ENCODE measurements at places on chromosomes 2 and 18.
A peak's percentile ranks its signal among the peaks of the same experiment; 100 is the strongest.

DNA sequence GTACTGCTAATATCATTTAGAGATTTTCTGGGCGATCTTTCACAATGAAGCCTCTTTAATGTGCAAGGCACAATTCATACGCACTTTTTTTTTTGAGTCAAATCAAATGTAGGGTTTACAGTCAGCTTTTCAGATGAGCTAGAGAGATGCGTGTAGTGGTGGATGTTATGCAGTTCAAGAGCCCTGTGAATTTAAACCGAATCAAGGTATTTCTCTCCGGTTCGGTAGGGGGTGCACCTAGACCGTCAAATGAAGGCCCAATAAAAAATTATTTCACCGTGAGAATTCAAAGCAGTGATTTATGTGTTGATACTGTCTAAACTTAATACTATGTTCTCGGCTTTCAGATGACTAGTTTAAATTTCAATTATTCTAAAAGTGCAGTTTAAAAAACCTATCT is 1.1 kb downstream of the PTH2R start:
- DNase-seq = peak; percentile 75
- peaks cover 52% of the 10 kb centered on the region for H3K27me3 ChIP-seq
- no peak overlapping the region for H3K4me3 ChIP-seq
- no peak overlapping the region for H3K27ac ChIP-seq

- no peaks in the 10 kb centered on the region for H3K36me3 ChIP-seq
- H3K27me3 ChIP-seq = no peaks in the 10 kb centered on the region
- H3K4me3 ChIP-seq = no peak overlapping the region
- H3K4me1 ChIP-seq = no peaks in the 10 kb centered on the region
Observed at GRCh38 chr2:140580532-140581151, 1550.2 kb downstream of the LRP1B start.

DNA sequence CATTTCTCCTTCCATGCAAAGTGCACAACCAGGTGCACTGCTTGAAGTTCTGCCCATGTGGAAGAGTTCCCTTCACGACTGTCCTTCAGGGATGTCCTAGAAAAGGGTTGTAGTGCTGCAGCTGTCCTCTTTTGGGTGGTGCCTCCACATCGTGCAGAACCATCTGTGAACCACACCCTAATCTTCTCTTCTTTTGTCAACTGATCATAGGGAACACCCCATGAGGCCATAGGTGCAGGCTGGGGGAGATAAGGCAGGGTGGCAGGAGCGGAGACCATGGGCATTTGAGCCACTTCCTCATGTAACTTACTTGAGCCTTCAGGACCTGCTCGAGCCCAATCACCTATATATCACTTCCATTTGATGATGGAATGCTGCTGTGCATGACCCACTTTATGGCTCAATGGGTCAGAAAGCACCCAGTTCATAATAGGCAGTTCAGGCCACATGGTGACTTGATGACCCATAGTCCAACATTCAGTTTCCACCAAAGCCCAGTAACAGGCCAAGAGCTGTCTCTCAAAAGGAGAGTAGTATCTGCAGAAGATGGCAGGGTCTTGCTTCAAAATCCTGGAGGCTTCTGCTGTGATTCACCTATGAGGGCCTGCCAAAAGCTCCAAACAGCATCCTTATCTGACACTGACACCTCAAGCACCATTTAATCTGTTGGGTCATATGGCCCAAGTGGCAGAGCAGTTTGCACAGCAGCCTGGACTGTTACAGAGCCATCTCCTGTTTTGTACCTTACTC is 84.7 kb upstream of the CYRIA start:
- H3K36me3 ChIP-seq = no peaks in the 10 kb centered on the region
- H3K27me3 ChIP-seq = no peaks in the 10 kb centered on the region
- H3K4me3 ChIP-seq = no peak overlapping the region
- H3K4me1 ChIP-seq = peaks cover 4% of the 10 kb centered on the region

- peak; percentile 6 for DNase-seq
- H3K27ac ChIP-seq = no peak overlapping the region
- no peaks in the 10 kb centered on the region for H3K36me3 ChIP-seq
- H3K4me3 ChIP-seq = no peak overlapping the region
- no peaks in the 10 kb centered on the region for H3K4me1 ChIP-seq
Observed at GRCh38 chr2:125516496-125517109, 1139.4 kb upstream of the GYPC start.

GRCh38 chr2:114642166-114642770 is 199.8 kb downstream of the DPP10 start:
- H3K27me3 ChIP-seq = no peaks in the 10 kb centered on the region
- DNase-seq = no peak
- H3K27ac ChIP-seq = no peak overlapping the region
- H3K4me3 ChIP-seq = no peak overlapping the region

DNA sequence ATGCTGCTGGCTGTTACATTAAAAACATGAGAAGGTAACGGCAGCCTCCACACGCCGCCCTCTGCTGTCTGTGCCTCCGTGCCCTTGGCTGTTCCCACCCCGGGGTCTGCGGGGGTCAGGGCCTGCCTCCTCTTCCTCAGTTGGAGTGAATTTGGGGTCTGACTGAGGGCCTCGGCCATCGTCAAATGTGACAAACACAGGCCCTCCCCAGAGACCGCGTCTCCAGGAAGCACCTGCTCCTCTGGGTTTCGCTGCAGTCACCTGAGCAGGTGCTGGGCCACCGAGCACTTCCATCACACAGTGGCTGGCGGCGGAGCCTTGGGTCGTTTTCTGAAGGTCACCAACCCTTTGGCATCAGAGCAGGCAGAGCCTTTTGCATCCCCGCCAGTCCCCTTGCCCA is 70.9 kb downstream of the NFATC1 start:
- peaks cover 4% of the 10 kb centered on the region for H3K36me3 ChIP-seq
- H3K4me1 ChIP-seq = no peaks in the 10 kb centered on the region
- no peak overlapping the region for H3K4me3 ChIP-seq
- H3K27ac ChIP-seq = no peak overlapping the region
- DNase-seq = no peak

DNA sequence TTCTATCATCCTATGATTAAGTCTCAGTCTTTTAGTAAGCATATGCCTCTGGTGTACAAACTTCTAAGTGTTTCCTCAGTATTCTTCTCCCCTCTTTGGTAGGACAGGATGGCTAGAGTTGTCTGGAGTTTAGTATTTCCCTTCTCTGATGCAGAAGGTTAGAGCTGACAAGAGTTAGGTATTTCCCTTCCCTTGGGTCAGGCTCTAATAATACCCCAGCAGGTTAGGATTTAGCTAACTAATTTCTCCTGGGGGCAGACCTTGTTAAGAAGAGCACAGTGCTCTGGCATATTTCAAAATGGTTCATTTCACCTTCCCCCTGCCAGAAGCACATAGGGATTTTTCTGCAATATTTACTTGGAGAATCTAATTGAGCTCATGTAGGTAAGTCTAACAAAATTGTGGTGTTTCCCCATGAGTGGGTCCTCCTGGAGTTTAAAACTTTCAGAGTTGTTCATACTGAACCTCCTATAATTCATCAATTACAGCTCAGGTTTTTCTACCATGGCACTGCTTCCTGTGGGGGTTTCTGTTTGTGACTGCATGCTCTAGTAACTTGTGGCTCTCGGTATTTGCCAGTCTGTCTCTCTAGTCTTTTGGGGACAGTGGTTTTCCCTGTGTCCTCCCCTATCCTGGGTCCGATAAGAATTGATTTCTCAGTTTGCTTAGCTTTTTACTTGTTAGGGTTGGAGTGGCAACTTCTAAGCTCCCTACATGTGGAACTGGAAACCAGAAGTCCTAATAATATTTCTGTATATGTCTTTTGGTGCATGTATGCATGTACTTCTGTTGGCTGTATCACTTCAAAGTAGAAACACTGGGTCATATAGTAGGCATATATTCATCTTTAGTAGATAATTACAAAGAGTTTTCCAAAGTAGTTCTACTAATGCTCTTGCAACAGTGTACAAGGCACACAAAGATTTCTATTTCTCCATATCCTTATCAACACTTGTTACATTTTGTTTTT is 77.7 kb downstream of the GDF7 start:
- H3K27me3 ChIP-seq = no peaks in the 10 kb centered on the region
- no peaks in the 10 kb centered on the region for H3K4me1 ChIP-seq
- no peak overlapping the region for H3K4me3 ChIP-seq
- peaks cover 2% of the 10 kb centered on the region for H3K36me3 ChIP-seq
- DNase-seq = no peak

- DNase-seq = no peak
- no peak overlapping the region for H3K27ac ChIP-seq
- no peaks in the 10 kb centered on the region for H3K36me3 ChIP-seq
- H3K27me3 ChIP-seq = no peaks in the 10 kb centered on the region
- no peak overlapping the region for H3K4me3 ChIP-seq
Observed at GRCh38 chr2:44267796-44268648, 7.3 kb upstream of the SLC3A1 start.

- no peak overlapping the region for H3K27ac ChIP-seq
- no peaks in the 10 kb centered on the region for H3K36me3 ChIP-seq
- H3K4me3 ChIP-seq = no peak overlapping the region
- no peaks in the 10 kb centered on the region for H3K4me1 ChIP-seq
Observed at GRCh38 chr18:47050468-47050867, 15.0 kb upstream of the ELOA2 start.

DNA sequence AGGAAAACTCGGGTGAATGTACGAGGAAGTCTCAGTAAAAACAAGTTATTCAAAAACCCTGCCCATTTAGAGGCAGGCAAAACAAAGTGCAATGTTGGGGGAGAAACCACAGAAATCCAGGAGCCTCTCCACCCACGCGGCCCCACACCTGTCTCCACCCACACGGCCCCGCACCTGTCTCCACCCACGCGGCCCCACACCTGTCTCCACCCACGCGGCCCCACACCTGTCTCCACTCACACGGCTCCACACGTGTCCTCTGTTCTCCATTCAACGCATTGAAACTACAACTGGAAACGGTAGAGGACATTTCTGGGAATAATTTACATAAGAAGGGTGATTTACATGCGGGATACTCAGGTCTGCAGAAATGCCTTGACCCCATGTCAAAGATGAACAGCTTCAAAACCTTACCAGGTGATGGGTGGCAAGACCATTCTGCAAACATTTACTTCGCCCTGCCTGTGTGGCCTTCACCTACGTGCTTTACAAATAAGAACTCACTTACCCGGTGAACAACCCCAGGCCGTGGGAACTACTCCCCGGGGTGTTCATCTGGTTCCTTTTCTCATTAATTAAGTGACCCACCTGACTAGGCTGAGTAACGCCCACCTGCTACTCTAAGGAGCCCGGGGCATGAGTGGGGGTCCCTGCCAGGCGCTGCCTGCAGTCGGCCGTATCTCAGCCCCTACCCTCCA is 100.4 kb downstream of the EIPR1 start:
- no peaks in the 10 kb centered on the region for H3K4me1 ChIP-seq
- no peak overlapping the region for H3K4me3 ChIP-seq
- no peaks in the 10 kb centered on the region for H3K27me3 ChIP-seq
- H3K36me3 ChIP-seq = no peaks in the 10 kb centered on the region
- H3K27ac ChIP-seq = no peak overlapping the region

- no peaks in the 10 kb centered on the region for H3K27me3 ChIP-seq
- no peak for DNase-seq
- peaks cover 62% of the 10 kb centered on the region for H3K36me3 ChIP-seq
- H3K4me3 ChIP-seq = no peak overlapping the region
Observed at GRCh38 chr2:233118648-233119000, 58.5 kb downstream of the INPP5D start.

GRCh38 chr2:153986488-153987229 is 114.9 kb downstream of the GALNT13 start:
- no peaks in the 10 kb centered on the region for H3K36me3 ChIP-seq
- DNase-seq = no peak
- no peaks in the 10 kb centered on the region for H3K4me1 ChIP-seq
- no peak overlapping the region for H3K4me3 ChIP-seq
- H3K27ac ChIP-seq = no peak overlapping the region
- no peaks in the 10 kb centered on the region for H3K27me3 ChIP-seq

- H3K4me1 ChIP-seq = no peaks in the 10 kb centered on the region
- no peak overlapping the region for H3K4me3 ChIP-seq
- no peak for DNase-seq
- no peaks in the 10 kb centered on the region for H3K27me3 ChIP-seq
- H3K27ac ChIP-seq = no peak overlapping the region
- no peaks in the 10 kb centered on the region for H3K36me3 ChIP-seq
Observed at GRCh38 chr2:1496359-1496821, 83.1 kb downstream of the TPO start.

GRCh38 chr2:98385050-98385699 is 38.9 kb downstream of the CNGA3 start:
- no peak overlapping the region for H3K4me3 ChIP-seq
- H3K4me1 ChIP-seq = peaks cover 3% of the 10 kb centered on the region
- H3K27me3 ChIP-seq = no peaks in the 10 kb centered on the region

DNA sequence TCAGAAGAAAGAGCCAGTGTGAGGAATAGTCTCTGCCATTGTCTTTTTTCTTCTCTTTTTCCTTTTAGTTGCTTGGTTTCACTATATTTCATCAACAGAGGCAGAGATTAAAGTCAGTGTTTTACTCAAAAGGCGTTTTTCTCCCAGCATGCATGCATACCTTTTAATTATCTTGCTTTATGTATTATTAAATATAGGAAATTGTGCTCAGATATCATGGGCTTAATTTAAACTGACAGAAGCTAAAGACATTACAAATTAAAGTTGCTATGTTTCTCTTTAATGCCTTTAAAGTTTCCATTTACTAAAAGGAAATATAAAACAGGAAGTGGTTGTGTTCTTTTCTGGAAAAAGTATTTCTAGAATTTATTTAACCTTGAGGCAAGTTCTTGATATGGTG is 223.3 kb upstream of the ATP5MC3 start:
- no peak overlapping the region for H3K27ac ChIP-seq
- H3K27me3 ChIP-seq = no peaks in the 10 kb centered on the region
- H3K4me3 ChIP-seq = no peak overlapping the region

GRCh38 chr18:40133253-40133652 is 1821.8 kb upstream of the PIK3C3 start:
- H3K36me3 ChIP-seq = no peaks in the 10 kb centered on the region
- no peak overlapping the region for H3K4me3 ChIP-seq
- no peaks in the 10 kb centered on the region for H3K4me1 ChIP-seq
- H3K27ac ChIP-seq = no peak overlapping the region
- DNase-seq = no peak

- peaks cover 12% of the 10 kb centered on the region for H3K4me1 ChIP-seq
- DNase-seq = peak; percentile 9
- H3K27me3 ChIP-seq = peaks cover 65% of the 10 kb centered on the region
Observed at GRCh38 chr2:12855508-12855907, 138.8 kb downstream of the TRIB2 start.

GRCh38 chr18:46182633-46183358 is 78.6 kb downstream of the HAUS1 start:
- no peaks in the 10 kb centered on the region for H3K27me3 ChIP-seq
- DNase-seq = no peak
- H3K36me3 ChIP-seq = no peaks in the 10 kb centered on the region
- peaks cover 28% of the 10 kb centered on the region for H3K4me1 ChIP-seq

- no peak overlapping the region for H3K4me3 ChIP-seq
- peak overlapping the region; percentile 22 for H3K27ac ChIP-seq
- H3K27me3 ChIP-seq = no peaks in the 10 kb centered on the region
- H3K4me1 ChIP-seq = peaks cover 64% of the 10 kb centered on the region
- DNase-seq = no peak
- H3K36me3 ChIP-seq = no peaks in the 10 kb centered on the region
Observed at GRCh38 chr2:60095202-60095815, 458.1 kb downstream of the BCL11A start.

GRCh38 chr2:46697830-46698323 is 217.7 kb downstream of the MCFD2 start:
- H3K36me3 ChIP-seq = no peaks in the 10 kb centered on the region
- H3K4me1 ChIP-seq = no peaks in the 10 kb centered on the region
- H3K27me3 ChIP-seq = no peaks in the 10 kb centered on the region
- no peak for DNase-seq

GRCh38 chr2:201136889-201137321 is 20.9 kb downstream of the CFLAR start:
- no peak overlapping the region for H3K4me3 ChIP-seq
- peaks cover 31% of the 10 kb centered on the region for H3K36me3 ChIP-seq
- no peaks in the 10 kb centered on the region for H3K27me3 ChIP-seq
- peaks cover 10% of the 10 kb centered on the region for H3K4me1 ChIP-seq
- DNase-seq = no peak
